Activated CD4-positive, alpha-beta T cell treated with anti-CD3 and anti-CD28 coated beads for 4 hours (primary cell): ENCODE measurements at places on chromosomes 3 and 15.

- DNase-seq, result no peak
These were observed 77.6 kb downstream of the IQSEC1 start for GRCh38 chr3:12995389-12996180.

DNA sequence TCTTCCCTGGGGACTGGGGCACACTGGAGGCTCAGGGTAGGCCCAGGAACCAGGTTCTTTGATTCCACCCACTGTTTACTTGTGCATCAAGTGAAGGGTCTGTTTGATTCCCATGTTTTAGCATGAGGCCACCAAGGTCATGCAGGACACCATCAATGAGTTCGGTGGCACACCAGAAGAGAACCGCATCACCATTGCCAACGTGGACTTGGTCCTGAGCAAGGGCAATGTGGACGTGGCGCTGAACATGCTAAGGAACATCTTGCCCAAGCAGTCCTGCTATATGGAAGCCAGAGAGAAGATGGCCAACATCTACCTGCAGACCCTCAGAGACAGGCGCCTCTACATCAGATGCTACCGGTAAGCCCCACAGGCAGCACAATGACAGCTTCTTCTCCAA lies 21.5 kb downstream of the TTC21A start:
- DNase-seq, result no peak

DNA sequence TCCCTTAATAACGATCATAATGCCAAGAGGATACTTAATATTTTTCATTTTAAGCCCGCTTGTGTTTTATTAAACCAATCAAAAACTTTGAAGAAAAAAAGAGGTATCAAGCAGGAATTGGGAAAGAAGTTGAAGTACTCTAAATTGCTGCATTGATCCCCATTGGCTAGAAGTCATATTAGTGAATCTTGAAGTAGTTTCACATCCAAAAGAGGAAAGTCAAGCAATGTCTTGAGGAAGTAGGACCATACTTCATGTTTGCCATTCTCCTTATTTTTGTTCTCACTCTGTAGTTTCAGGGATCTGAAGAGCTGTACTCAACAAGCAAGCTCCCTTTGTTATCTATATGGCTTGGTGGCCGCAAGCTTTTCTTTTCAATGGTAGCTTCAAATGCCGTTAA lies 2.2 kb downstream of the SCAANT1 start:
- no peak for DNase-seq

DNA sequence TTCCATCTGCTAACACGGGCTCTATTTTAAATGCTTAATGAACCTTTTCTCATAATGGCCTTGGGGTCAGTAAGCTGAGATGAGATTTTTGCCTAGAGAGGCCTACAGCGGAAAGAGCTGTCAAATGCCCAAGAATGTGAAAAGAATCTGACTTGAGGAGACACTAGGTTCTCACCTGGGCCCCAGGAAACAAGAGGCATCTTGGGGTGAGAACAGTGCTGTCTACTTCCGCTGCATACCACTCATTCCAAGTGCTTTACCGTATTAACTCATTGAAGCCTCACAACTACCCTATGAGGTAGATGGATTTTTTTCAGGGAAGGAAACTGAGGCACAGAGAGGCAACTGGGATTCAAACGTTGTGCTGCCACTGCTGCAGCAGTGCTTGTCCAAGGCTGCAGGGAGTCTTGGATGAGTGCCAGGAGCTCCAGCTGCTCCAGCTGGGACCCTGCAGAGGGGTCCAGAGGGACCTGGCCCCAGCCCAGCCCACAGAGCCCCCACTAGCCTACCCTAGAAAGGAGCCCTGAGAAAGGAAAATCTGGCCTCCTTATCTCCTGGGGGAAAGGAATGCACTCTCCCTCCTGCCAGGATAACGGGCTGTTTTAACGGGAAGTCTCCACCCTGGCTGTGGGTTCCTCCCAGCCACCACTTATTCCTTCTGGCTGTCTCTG lies 68.4 kb downstream of the SLC12A8 start:
- no peak for DNase-seq

- no peak for DNase-seq
These were observed 50.9 kb upstream of the CFAP161 start for GRCh38 chr15:81083201-81083600.

DNA sequence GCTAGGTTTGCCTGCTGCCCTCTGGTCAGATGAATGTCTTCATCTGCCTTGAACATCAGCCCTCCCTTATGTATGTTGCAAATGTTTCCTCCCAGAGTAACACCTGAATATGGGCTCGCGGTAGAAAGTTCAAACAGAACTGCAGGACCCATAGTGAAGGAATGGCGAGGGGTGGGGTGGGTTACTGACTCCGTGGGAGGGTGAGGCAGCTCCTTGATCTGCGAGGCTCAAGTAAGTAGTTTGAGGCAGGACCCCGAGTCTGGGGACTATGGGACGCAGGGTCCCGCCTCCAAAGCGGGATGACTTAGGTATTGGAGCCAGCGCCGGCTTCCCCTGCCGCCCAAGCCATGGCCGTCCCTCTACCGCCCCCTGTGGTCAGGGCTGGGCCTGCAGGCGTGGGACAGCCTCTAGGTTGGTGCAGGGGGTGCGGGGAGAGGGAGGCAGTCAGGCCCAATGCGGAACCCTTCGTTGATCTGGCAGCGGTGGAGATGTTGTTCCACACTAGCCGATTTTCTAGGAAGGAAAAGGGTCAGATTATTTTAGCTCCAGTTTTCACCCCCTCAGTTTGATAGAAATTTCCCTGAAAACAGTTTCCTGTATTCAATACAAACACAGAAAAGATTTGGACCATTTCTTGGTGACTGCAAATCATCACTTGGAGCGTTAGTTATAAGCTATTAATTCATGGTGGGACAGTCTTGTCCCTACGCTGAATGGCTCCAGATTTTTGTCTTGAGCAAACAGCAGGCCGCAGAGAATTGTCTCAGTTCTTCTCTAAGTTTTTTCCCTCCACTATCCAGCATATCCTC lies 72.3 kb downstream of the CORO2B start:
- DNase-seq, result no peak

DNA sequence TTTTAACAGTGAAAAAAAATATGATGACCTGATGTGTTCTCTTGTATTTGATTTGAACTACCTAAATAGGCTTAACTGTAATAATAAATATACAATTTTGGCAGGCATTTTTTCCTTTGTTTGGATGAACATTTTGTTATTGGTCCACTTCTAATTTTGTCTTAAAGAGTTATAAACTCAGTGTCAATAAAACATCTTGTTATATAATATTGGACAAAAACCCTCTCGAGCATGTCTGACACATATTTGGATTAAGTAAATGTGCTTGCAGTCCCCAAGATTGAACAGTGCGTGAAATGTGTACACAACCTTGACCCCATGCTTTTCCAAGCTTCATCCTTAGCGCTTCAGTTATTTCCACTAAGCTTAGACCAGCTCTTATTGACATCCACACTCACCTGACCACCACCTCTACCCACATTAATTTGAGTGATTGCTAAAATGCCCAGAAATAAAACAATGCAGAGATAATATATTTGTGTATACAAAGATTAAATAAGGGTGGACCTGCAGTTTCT lies 131.7 kb upstream of the ZBED2 start:
- DNase-seq, result no peak

DNA sequence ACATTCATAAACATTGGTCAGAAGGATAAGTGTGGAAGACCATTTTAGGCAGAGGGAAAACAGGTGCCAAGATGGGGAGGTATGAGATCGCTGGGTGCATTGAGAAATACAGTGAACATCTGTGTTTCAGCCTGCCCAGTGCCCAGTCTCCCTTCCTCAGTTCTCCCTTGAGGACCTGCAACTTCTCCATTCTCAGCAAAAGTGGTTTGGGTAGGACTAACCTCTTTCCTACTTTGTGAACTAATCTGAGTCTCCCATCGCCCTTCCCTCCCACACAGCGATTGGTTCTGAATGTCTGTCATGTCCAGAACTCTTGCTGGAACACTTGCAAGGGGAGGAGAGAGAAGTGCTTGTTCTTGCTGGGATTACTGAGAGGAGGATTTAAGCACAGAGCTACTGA lies 10.9 kb upstream of the CCNL1 start:
- DNase-seq, result no peak

- no peak for DNase-seq
These were observed 638.8 kb upstream of the GRM7 start for GRCh38 chr3:6222069-6222468.

GRCh38 chr3:156093964-156094363 lies 26.4 kb upstream of the KCNAB1 start:
- DNase-seq, result no peak
